BE2C (cell line): ENCODE measurements at places on chromosomes 1 and 21.

DNA sequence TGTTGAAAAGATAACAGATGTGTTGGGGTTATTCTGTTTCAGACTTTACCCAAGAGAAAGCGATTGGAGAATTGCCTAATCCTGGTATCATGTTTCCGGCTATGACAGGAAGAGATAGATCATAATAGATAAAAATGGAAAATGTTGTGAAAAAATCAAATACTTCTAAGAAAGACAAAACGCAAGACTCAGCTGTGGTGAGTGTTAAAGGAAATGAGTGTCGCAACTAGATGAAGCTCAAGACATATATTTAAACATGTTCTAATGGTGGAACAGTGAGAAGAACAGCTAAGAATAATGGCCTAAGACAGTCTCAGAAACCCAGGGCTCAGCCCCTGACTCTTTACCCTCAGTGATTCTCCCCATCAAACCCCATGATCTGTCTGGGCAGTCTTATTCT is 426.7 kb upstream of the RUNX1 start:
- no peak for DNase-seq

DNA sequence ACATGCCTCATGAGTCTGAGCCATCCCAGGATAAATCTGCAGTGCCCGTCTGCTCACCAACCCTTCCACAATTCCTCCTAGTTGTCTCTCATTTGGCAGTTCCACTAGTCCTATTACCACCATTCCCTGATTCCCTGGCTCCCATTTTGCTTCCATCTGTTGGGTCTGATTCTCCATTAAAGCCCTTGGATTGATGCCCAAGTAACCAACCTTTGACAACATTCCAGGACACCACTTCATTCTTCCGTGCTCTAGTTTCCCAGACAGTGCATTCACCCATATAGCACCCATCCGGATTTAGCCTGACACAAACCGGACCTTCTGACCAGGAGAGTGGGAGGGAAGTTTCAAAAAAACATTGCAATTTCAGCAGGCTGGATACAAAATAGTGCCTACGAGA is 189.4 kb upstream of the PALMD start:
- DNase-seq: no peak

DNA sequence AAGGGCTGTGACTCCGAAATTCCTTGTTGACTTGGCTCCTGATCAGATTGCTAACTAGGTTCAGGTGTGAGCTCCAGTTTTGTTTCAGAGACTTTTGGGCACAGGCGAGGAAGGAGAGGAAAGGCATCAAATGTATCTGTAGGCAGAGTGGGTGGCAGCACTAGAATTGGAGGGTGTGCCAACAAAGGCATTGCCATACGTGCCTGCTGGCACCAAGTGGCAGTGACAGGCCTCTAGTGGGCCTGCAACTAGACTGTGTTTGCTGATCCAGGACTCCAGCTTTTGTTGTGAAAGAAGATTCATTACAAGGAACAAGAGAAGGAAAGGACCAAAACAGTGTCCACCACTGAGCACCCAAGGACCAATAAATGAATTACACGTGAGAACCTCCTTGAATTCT is 79.5 kb downstream of the TM2D1 start:
- DNase-seq: no peak

DNA sequence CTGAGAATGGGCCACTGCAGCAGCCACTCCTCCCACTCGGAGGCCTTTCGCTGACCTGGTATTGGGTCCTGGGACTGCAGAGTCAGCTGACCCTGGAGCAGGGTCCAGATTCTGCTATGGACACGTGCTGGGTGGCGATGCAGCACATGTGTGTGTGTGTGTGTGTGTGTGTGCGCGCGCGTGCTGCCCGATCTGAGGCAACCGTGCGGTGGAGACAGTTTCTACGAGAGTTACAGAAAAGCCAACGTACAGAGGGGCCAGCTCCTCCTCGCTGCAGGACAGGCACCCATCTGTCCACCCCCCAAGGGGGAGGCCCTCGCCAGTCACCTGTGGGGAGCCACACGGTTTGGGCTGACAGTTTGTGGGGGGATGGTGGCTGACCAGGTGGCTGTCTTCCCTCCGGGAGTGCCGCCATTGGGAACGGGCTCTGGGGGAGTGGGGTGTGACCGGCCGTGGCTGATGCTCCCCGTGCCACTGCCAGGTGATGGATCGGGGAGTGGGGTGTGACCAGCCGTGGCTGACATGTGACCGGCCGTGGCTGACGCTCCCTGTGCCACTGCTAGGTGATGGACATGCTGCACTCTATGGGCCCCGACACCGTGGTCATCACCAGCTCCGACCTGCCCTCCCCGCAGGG is 24.0 kb downstream of the CSTB start:
- no peak for DNase-seq

GRCh38 chr1:151815716-151816327 is 10.6 kb upstream of the LINGO4 start:
- DNase-seq: no peak

DNA sequence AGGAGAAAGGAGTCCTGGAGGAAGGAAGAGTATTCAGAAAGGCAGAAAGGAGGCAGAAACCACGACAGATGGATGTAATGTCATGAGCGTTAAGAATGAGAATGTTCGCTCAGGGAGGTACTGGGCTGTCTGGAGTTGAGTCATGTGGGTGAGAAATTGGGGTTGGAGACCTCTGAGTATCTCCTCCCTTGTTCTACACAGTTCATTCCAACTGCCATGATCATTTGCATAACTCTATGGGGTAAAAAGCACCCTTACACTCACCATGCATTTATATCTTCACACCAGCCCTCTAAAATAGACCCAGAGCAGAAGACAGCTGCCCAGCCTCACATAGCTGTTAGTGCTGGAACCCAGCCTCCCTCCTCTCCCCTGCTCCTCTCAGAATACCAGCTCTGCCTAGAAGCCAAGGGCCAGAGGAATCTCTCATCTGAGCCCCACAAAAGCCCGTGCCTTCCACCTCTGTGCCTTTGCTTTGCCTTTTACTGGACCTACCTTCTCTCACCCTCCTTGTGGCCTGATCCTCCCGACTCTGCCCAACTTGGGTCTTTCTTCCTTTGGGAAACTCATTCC is 85.2 kb downstream of the BEND5 start:
- DNase-seq: no peak

- DNase-seq: no peak
Observed at GRCh38 chr1:234149217-234149616, 224.0 kb upstream of the COA6 start.

DNA sequence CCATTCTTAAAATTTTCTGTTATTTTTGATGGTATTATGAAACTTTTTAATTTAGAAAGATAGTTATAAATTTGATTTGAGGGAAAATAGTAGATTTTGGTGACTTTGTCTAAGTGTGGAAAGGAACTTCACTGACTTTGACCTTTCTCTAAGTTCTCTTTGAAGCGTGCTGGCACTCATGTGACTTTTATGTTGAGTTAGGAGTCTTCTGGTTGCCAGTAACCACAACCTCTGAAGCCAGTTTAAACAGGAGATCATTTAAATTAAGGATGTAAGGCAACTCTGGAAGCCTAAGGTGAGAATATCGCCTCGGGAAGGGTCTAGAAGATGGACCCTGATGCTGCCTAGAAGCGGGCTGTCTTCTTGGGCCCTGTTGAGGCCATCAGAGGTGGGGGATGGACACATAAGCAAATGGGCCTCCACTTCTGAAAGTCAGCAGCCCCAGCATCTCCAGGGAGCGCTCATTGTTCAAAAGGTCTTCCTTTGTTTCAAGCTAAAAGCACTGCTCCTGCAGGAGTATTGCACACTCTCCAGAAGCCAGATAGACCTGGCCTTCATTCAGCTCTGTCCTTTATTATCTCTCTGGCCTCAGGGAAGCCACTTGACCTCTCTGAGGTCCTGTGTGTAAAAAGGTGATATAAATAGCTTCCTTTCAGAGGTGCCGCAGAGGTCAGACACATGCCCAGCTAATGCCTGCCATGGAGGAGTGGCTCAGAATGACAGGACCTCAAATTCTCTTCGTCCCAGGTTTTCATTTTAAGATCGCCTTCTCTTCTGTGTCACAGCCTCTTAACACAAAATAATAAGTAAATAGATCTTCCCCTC is 5.1 kb upstream of the RCAN1 start:
- no peak for DNase-seq

- no peak for DNase-seq
Observed at GRCh38 chr1:57882072-57882471, 458.2 kb upstream of the DAB1 start.

GRCh38 chr1:212413902-212414327 is 771 bp downstream of the PACC1 start:
- peak; percentile 40 for DNase-seq

DNA sequence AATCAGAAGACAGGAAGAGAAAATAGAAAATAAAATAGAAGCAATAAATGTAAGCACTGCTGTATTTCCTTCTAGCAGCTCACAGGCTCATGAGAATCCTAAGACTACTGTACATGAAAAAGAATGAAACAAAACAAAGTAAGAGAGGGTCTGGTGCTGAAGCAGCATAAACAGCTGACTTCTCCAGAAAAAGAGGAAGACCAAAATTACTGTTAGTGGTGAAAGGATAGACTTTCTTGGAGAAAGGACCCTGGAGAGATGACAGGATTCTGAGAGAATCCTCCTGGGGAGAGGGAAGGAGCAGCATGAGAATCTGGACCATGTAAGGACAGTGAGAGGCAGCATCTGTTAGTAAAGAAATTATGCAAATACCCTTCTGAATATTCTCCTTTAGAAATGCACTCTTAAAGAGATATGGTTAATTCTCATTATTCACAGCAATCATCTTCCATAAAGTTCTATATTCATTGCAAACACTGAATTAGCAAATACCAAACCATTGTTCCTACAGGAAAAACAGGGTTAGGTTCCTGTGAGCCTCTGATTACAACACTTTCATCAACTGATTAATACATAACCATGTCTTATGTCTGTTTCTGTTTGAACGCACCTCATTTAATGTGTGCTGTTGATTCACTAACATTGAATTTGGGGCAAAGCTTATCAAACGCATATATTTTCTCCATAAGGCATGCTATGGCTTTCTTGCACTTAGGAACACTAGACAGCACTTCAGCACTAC is 17.0 kb downstream of the SLC25A24 start:
- no peak for DNase-seq

DNA sequence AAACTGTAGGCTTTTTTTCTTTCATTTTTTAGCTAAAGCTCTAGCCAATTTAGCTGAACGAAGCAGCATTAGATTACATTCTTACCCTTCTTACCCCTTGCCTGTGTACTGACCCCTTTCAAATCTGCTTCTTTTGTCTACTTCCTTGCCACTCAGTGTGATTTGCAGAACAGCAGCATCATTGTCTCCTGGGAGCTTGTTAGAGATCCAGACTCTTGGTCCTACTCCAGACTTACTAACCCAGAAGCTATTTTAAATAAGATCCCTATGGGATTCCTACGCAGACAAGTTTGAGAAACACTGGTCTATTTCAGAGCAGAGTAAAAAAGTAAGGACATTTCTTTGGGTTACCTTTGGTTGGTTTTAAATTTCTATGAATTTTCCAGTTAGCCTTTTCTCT is 13.8 kb downstream of the LRRC39 start:
- peak; percentile 15 for DNase-seq

GRCh38 chr1:25361901-25362300 is 23.8 kb downstream of the TMEM50A start:
- no peak for DNase-seq

- no peak for DNase-seq
Observed at GRCh38 chr1:151993084-151993733, 450 bp downstream of the S100A10 start.

DNA sequence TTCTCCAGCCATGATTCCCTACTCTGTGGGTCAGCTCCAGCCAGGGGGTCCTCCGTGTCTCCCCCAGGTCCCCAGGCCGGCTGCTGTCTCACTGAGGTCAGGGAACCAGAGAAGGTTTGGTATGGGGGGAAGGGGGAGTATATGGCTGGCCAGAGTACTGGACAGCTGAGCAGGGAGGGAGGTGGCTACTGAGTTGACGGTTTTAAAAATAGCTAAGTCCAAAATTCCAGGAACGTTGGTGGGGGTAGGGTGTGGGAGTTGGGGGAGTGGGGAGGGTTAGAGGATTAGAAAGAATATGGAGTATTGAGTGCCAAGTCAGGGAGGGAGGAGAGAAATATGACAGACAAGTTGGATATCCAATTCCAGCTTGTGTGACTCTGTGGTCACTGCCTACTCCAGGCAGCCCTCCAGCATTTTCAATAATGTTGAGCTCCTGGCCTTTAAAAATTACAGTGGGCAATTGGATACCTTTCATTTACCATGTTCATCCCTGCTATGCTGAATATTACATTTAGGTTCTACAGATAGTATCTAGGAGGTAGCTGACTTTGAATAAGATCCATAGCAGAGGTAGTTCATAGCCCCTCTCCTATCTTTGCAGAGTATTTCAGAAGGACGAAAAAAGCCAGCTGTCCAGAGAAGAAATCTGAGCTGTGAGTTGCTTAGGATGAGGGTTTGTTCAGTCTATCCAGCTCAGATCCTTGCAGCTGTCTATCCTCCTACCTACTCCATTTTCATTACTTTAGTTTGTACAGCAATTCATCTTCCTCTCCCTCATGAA is at the start of gene HJV:
HJV (minus strand) TSS at position 114 of the 781 bp plus-strand sequence. CDS start 1,504 bp downstream, outside the sequence.
- DNase-seq: no peak

GRCh38 chr1:31793086-31793485 is 22.7 kb downstream of the SPOCD1 start:
- no peak for DNase-seq

DNA sequence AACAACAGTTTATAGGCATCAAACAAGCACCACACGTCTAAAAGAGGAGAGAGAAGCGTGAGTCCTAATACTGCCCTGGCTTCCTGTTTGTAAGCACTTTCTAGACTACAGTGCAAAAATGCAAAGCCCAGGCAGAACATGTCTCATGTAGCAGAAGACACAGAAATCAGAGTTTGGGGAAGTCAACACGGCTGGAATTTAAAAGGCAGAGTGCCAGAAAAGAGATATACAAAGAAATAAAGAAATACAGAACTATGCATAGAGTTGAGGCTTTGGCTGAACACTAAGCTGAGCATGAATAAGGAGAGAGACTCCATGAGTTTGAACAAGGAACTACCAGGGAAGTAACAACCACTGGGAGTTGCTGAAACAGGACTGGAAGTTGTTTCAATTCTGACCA is 566.6 kb upstream of the NR5A2 start:
- no peak for DNase-seq

DNA sequence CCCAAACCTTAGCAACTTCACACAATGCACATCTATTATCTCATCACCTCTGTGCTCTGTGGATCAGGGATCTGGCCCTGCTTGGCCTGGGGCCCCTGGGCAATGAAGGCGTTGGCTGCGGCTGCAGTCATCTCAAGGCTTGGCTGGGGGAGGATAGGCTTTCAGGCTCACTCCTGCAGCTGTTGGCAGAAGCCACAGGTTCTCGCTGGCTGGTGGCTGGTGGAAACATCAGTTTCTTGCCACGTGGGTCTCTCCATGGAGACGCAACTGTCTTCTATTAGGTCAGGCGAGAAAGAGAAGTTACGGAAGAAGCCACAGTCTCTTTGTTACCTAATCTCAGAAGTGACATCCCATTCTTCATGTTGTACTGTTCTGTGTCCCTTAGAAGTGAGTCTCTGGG is 3.6 kb upstream of the NPPA start:
- no peak for DNase-seq

GRCh38 chr1:24930260-24931145 is at the start of gene RUNX3:
RUNX3 (minus strand) TSS chr1:24930276; CDS start chr1:24929868, 408 bp downstream.
- DNase-seq: no peak

- DNase-seq: no peak
Observed at GRCh38 chr1:205392650-205393049, 29.2 kb downstream of the LEMD1 start.
